ENCODE measurements at places on chromosomes 13 and 19.

- no peak for DNase-seq
These were observed 2.0 kb upstream of the ZIC2 start for GRCh38 chr13:99979453-99980200.

- peak; percentile 92 for DNase-seq
These were observed 33.2 kb upstream of the NDFIP2 start for GRCh38 chr13:79447741-79448140.

DNA sequence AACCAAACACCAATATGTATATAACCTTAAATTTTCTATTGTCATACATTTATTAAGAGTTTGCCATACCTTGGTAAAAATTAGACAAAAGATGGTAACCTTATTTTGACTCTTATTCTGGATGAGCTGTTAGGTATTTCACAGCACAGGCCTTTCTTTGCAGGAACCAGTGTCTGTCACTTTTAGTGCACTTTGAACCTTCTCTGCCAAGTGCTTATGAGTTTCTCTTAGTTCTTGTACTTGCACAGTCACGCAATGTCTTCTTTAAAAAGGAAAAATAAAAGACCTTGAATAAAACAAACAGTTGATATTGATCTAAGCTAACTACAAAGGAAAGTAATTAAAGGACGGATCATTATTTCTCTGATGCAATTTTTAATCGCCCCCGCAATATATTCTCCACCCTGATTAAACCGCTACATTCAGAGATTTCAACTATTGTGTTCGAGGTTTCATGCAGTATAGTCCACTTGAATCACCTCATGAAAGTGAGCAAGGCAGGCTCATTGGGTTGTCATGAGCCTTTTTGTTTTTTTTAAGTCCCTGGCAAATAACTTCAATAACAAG, 534.5 kb downstream of the KLF5 start:
- no peak for DNase-seq

DNA sequence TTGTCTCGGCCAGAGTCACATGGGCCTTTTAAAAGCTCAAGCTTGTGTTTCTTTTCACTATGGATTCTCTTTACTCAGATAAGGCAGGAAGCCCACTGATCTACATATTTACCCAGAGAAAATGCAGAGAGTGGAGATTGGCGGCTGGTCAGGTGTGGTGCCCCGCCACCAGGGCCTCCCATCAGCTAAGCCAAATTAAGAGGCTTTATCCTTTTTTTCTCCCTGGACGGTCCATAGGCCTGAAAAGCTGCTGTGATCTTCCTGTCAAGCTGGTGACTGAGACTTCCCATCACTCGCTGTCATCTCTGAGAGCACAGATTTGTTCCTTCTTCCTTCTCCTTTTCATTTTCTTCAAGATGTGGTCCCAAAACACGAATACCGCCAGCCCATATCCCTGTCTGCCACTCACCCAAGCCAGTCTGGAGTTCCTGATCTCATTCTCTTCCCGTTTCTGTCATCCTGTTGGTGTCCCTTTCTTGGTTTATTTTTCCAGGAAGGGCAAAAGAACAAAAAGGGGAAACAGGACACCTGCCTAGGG, 1.9 kb downstream of the SAFB start:
- no peak for DNase-seq

- DNase-seq = no peak
These were observed 40.9 kb upstream of the UFM1 start for GRCh38 chr13:38308736-38309135.

- DNase-seq = no peak
These were observed 182.5 kb downstream of the TEX29 start for GRCh38 chr13:111502957-111503356.

Measured in NCI-H524 treated with DMSO at 0.1 percent for 48 hours (cell line).